ENCODE measurements at places on chromosomes 5 and 9.

DNA sequence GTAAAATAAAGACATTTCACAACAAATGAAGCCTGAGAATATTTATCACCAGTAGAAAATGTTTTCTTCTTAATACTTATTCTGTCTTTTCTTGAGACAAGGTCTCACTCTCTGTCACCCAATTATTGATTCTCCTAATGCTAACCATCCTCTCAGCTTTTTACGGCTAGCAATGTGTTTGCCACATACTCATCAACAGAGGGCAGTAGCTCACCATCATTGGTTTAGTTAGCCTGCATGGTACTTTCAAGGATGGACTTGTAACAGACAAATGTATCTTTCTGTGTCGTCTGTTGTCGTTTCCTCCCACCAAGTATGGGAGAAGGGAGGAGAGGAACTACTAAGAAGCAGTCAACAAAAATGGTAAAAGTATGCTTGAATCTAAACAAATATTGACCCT lies 5.9 kb upstream of the ACO1 start:
- DNase-seq: peak; percentile 57

- DNase-seq: no peak
Observed at GRCh38 chr5:148963664-148964063, 99.2 kb downstream of the SH3TC2 start.

- DNase-seq: no peak
Observed at GRCh38 chr5:33938881-33939280, 2.7 kb downstream of the RXFP3 start.

DNA sequence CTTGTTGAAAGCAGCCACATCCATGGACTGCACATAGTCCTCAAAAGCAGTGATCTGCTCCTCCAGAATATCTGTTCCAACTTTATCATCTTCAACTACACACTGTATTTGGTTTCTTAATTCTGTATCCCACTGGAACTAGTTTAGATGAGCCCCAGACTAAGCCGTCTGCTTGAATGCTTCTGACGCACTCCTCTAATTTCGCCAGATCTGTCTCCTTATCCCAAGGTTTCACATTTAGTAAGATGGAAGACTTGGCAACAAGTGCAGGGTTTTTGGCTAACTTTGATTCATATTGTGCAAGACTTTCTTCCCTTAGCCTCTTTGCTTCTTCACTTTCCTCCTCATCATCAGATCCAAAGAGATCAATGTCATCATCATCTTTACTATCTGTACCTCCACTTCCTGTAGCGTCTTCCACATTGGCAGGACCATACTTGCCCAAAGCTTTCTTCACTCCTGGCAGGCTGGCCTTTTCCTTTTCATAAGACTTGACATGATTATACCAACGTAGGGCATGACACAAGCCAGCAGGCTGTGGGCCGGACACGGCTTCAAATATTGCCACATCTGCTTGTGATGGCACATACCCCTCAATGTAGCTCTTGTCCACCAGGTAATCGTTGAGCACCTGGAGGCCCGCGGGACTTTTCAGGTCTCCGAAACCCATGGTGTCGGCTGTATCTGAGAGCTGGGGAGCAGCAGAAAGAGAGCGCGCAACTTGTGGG lies 56.2 kb upstream of the PIK3R1 start:
- DNase-seq: no peak

- peak; percentile 75 for DNase-seq
Observed at GRCh38 chr9:95157481-95158151, 159.9 kb downstream of the FANCC start.

GRCh38 chr5:1698589-1699316 lies 100.9 kb downstream of the MRPL36 start:
- no peak for DNase-seq

- DNase-seq: no peak
Observed at GRCh38 chr5:53571403-53571802, 11.0 kb downstream of the NDUFS4 start.

GRCh38 chr9:112380825-112381221 lies 915 bp downstream of the HSDL2 start:
- peak; percentile 38 for DNase-seq

DNA sequence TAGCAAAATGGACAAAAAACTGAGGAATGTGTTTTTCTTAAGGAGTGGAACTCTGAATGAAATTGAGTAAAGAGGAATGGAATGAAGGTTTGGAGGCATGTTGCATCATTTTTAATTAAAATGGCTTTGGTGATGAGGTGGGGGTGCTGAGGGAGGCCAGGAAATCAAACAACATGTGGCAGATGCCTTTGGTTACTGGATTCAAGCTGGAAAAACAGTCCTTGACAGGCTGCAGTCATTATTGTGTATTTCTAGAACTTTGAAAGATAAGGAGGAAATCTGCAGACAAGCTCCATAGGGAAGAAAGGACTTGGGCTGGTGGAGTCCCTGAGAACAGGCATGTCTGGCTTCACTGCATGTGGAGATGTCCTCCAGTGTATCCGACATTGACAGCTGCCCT lies 203.5 kb upstream of the HAPLN1 start:
- DNase-seq: no peak

- DNase-seq: no peak
Observed at GRCh38 chr9:98168941-98169488, 23.4 kb downstream of the CORO2A start.

GRCh38 chr5:161105525-161105924 lies 253.5 kb upstream of the ATP10B start:
- DNase-seq: no peak

DNA sequence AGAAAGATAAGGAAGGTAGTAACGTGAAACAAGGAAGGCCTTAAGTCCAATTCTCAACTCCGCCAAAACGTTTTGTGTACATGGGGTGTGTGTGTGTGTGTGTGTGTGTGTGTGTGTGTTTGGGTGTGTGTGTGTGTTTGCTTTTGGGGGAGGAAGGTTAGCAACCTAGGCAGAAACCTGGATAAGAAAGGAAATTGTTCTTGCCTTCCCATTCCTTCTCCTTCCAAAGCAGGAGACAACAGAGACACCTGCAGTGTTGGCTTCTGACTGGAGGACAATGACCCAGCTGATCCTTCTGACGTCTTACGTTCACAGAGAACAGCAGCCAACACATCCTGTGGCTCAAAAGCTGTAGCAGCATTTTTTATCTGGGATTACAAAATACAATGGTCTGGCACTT lies 4.1 kb upstream of the CCNG1 start:
- no peak for DNase-seq

DNA sequence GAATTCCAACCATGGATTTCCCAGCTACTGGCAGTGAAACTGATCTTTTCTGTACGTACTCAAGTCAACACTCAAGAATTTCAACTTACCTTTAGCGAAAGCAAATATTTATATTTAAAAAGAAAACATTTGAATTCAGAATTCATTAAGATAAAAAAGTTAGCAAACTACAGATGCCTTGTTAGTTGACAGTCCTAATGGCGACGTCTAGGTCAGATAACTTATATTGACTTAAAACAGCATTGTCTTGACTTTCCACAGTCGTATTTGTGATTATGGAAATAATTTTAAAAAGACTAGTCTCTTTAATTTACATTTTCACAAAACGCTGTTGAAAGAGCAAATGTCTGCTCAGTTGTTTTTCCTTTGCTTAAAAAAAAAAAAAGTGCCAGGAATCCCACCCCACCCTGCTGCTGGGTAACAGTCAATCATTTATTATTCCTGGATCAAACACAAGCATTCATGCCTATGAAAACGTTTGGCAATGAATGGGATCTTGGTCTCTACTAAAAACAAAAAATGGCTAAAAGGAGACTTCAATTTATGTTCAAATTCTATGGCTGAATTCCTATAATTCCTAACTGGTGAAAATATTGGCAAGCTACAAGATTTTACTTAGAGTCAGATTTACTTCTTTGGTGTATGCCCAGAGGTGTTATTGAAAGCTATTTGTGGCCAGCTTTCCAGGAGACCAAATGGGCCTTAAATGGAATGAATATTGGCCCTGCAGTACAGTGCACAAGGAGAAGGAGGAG lies 22.0 kb downstream of the OR2S2 start:
- DNase-seq: no peak

DNA sequence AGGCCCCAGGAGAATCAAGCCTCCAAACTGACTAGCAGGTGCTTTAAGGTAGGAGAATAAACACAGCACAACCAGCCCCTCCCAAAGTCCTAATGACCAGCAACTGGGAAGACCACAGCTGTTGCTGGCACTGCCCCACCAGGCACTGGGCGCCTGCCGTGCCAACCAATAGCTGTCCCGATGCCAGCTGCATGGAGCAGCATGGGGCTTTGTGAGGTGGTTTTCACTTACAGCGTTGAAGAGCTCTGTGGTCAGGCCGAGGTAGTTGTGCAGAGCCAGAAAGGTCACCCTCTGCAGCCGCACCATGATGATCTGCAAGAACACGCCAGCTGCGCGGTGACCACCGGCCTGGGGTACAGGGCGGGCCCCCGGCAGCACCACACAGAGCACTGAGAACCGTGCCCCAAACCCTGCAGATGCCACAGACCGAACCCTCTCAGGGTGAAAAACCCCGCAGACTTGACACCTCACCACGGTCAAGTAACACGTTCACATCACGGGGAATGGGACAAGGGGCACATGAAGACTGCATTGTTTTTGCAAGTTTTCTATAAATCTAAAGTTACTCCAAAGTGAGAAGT lies 28.7 kb downstream of the PNPLA7 start:
- DNase-seq: no peak

- DNase-seq: no peak
Observed at GRCh38 chr5:139652788-139653241, 4.7 kb downstream of the CXXC5 start.

GRCh38 chr5:93620487-93621326 lies 37.7 kb downstream of the NR2F1 start:
- DNase-seq: peak; percentile 68

DNA sequence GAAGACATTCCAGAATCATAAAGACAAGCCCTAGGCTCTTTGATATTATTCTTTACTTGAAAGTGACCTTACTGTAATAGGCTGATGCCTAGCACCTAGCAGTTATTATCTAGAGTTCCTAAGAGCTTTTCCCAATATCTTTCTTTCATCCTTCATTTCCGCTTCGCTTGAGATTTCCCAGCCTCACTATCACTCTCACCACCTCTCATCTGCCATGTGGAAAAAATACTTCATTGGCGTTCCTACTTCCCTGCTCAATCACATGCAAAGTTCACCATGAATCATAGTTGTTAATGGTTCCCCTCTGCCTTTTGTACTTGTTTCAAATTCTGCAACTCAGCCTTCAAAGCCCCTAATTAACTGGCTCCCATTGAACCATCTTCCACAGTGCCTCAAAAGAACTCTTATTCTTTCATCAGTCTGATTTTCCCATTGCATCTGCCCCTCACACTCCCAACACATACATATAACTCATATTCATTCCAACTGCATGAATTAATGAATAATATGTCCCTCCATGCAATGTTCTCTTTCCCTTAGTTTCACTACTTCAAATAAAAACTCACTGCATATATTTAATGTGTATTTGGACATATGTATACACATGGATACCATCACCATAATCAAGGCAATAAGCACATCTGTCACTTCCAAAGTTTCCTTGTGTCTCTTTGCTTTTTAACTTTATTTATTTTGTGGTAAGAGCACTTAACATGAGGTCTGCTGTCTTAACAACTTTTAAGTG lies 221.6 kb downstream of the PARP8 start:
- DNase-seq: no peak

- DNase-seq: no peak
Observed at GRCh38 chr5:1791176-1791575, 8.5 kb downstream of the MRPL36 start.

- DNase-seq: no peak
Observed at GRCh38 chr5:72662936-72663335, 153.5 kb upstream of the TNPO1 start.

GRCh38 chr9:91119679-91120078 lies 242.0 kb downstream of the AUH start:
- DNase-seq: no peak

GRCh38 chr9:124041817-124042116 lies 30.2 kb downstream of the LHX2 start:
- DNase-seq: no peak

DNA sequence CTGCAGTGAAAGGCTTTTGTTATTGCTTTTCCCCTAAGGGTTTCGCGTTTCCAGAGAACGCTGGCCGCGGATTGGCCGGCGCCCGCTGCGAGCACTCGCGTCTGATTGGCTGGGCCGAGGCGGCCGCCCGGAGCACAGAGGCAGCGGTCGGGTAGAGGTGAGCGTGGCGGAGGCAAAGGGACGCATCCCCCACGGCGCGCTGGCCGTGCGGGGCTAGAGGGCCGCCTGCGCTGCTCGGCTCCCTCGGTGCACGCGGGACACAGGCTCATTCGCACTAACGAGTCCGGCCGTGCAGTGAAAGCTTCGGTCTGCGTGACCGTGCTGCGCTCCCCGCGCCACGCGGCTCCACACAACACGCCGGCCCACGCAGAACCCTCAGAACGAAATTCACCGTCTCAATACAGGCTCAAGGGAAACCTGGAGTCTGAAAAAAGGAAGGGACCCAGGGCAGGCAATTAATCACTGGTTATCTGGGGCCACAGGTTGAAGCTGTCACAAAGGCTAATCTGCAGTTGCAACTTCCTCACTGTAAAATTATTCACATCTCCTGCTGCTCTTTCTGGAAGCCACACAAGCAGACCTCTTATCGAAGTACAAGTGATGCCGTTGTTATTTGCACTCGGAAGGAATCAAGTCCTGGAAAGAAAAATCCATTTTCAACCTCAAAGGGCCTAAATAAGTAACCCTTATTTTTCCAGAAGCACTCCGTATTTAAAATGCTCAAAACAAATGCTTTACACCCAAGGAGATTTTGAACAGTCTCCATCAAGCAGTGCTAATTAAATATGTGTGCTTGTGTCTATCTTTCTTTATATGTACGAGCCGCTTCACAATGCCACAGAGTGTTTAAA lies 94.6 kb downstream of the ZNF608 start:
- DNase-seq: peak; percentile 50

- DNase-seq: no peak
Observed at GRCh38 chr5:34717426-34718327, 61.5 kb downstream of the RAI14 start.

DNA sequence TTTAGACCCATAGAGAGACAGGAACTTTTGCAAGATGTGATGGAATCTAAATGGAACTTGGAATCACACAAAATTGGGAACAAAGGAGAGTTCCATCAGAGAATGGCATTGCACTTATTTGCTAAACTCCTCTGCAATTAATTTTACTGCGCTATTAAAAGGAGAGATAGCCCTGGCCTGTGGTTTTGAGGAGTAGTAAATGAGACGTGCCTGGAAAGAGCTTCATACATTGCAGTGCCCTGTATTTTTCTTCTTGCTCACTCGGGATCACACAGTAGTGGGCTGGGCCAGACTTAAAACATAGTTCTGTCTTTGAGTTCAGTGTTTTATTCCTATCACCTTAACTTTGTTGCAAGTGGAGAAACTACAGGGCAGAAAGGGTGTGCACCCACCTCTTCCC lies 94.4 kb upstream of the SLC27A6 start:
- no peak for DNase-seq

- no peak for DNase-seq
Observed at GRCh38 chr9:100354121-100354800, 1.5 kb upstream of the TEX10 start.

GRCh38 chr5:122111460-122111859 lies 17.9 kb upstream of the ZNF474 start:
- no peak for DNase-seq

DNA sequence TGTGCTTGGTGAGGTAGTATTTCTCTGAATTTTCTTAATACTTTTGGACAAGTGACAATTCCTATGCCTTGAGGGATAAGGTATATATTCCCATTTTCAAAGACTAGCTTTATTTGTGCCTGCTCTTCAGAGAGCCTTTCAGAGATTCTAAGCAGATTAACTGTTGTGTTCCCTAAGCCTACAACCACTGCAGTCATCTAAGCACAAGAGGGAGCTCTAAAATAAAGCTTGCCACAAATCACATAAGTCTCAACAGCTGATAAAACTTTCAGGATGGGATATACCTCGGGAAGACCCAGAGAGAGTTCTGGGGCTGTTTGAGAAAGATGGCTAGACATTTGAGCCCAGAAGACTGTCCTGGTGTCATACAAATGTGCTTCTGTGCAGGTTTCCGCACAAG lies 157.3 kb downstream of the CYLC2 start:
- DNase-seq: no peak

All from DMS79 treated with DMSO at 0.1 percent for 48 hours (cell line).